Osteoblast (primary cell): ENCODE measurements at places on chromosomes 1 and 21. TPM values are rescaled to one million over a fixed set of nuclear protein-coding genes. Genes with fewer than 3 reads are reported as not detected.

- no peak for DNase-seq
Observed at GRCh38 chr1:35866991-35867390, 16.0 kb upstream of the AGO1 start.

DNA sequence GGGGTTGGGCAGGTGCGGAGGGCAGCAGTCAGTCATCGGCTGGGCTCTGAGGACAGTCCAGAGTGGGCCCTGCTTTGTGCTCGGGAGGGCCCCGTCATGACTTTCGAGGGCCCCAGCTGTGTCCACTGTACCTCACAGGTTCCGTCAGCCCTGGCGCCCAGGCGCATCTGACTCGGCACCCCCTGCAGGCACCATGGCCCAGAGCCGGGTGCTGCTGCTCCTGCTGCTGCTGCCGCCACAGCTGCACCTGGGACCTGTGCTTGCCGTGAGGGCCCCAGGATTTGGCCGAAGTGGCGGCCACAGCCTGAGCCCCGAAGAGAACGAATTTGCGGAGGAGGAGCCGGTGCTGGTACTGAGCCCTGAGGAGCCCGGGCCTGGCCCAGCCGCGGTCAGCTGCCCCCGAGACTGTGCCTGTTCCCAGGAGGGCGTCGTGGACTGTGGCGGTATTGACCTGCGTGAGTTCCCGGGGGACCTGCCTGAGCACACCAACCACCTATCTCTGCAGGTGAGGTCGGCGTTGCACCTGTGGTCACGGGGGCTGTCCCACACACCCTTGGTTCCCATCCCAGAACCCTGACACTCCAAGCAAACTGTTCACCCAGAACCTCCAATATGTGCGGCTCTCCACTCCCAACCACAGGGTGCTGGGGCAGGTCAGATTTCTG, 7.8 kb downstream of the PODN start:
- DNase-seq: peak; percentile 76

DNA sequence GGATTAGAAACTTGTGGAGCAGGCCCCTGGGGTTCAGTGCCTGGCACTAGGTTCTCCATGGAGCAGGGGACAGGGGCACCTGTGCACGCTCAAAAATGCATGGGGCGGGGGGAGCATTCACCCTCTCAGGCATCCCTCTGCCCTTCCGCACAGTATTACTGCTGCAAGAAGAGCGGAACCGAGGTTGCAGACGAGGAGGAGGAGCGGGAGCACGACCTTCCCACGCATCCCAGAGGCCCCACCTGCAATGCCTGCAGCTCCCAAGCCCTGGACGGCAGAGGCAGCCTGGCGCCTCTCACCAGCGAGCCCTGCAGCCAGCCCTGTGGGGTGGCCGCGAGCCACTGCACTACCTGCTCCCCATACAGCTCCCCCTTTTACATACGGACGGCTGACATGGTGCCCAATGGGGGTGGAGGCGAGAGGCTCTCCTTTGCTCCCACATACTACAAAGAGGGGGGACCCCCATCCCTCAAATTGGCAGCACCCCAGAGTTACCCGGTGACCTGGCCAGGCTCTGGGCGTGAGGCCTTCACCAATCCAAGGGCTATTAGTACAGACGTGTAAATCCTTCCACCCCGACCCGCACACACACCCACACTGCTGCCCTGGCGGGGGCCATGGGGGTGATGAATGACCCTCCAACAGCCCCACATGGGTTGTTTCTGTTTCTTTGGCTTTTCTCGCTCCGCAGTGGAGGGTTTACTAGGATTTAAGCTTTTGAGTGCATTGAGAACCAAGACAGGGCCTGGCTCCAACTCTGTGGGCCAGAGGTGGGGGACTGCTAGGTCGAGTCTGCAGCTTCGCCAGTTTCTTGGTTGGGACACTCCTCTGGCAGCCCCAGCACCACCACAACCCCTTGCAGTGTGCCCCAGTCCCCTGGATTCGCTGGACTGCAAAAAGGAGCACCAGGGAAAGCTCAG, 63.7 kb downstream of the TOR1AIP2 start:
- peak; percentile 76 for DNase-seq

- no peak for DNase-seq
Observed at GRCh38 chr1:153546796-153547559, 1.4 kb upstream of the S100A4 start.

- no peak for DNase-seq
Observed at GRCh38 chr1:89759036-89759435, 61.8 kb upstream of the LRRC8D start.

DNA sequence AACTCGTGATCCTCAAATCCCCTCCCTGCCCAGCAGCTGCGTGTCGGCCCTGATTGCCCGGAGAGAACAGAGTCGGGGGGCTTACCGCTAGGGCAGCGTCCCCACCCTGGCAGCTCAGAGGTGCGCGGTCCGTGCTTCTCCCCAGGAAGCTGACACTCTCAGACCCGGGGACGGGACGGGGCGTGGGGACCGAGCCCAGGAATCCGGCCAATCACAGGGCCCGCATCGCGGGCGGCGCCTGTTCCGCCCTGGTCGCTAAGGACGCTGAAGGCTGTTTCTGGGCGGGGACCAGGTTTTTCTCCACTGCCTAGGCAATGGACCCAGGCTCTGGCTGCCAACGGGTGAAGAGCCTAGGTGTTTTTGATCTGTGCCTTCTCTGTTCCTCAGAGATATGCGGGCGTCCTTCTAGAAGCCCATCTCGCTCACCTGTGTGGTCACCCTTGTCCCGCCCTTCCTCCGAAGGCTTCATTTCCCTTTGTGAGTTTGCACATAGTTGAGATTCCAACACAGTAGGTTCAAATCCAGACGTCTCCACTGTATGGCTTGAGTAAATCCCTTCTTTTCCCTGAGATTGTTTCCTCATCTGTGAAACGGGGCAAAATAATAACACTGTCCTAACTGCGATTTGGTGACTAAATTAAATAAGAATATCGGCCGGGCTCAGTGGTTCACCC, at the start of gene C1orf87:
C1orf87 (minus strand) TSS at position 166 of the 674 bp plus-strand sequence. CDS start 1,127 bp downstream, outside the sequence.
- DNase-seq: no peak

GRCh38 chr1:156664767-156665411, 12.3 kb downstream of the NES start:
- peak; percentile 84 for DNase-seq

Gene FCAMR
- total RNA-seq: not detected in 2 replicates

Gene PHLDA3
- 116 and 134 TPM in 2 replicates for total RNA-seq
